ENCODE measurements at places on chromosomes 1 and 21.

- no peak for DNase-seq
Observed at GRCh38 chr1:201471772-201472171, 2.8 kb upstream of the PHLDA3 start.

GRCh38 chr1:40802742-40803113 is 19.1 kb downstream of the KCNQ4 start:
- DNase-seq: no peak

DNA sequence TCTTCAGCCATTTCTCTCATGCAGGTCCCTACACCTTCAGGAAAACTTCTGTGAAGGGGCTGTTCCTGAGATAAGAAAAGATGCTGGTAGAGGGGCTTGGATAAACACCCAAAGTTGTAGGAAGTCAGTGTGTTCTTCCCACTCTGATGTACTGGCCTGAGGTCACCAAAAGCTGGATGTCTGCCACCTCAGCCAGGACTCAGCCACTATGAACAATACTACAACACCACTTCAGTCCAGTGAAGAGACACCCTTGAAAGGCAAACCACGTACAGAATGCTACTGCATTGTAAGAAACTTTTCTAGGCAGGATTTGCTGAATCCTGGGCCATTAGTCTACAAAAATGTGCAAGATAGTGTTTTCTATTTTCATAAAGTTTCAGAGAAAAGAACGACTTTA is 2.4 kb downstream of the PTPN14 start:
- DNase-seq: no peak

- DNase-seq: no peak
Observed at GRCh38 chr1:78651241-78651640, 1.6 kb downstream of the IFI44 start.

DNA sequence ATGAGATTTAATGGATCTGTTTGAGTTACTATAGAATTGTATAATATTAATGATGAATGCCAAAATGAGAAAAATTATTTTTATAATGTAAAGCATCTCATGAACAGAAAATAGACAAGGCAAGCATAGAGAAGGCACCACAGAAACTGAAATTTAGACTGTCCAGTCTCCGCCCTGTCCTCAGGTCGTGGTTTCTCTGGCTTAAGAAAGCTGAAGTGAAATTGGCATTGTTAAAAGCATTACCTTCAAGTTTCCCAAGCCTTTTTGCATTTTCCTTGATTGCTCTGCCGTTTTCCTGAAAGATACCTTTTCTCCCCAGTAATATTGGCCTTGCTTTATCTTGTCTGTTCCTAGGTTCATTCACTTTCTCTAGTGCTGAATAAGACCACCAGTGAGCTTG is 58.0 kb downstream of the VPS13D start:
- no peak for DNase-seq

DNA sequence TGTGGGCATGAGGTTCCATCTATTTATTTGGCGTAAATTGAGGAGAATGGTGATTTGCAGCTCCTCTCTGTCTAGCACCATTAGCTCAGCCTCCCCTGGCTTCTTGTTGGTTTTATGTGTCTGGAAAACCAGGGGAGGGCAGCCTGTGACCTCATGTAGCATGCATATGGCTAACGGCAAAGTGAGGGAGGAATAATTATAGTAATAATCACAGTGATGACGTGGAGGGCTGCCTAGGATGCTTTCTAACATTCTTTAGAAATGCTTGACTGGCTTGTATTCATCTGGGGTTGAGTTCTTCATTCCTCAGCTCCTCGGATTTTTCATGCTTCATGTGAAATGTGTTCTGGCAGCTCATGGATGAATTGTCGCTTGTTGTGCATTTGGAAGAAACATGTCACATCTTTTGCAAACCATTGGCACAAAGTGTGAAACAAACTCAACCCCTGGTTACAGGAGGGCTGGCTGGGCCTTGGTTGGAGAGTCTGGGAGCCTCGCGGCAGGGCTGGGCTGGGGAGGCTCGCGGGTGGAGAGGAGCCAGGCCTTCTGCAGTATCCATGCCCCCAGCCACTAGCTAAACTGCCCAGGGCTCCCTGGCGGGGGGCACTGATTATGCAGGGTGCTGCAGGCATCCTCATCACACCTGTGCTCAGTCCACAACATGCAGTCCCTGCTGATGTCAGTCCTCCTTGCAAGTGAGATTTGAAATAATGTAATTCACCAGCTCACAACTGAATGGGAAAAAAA is 149.6 kb downstream of the DISC1 start:
- no peak for DNase-seq

GRCh38 chr1:36843906-36844610 is 190.3 kb downstream of the GRIK3 start:
- no peak for DNase-seq

DNA sequence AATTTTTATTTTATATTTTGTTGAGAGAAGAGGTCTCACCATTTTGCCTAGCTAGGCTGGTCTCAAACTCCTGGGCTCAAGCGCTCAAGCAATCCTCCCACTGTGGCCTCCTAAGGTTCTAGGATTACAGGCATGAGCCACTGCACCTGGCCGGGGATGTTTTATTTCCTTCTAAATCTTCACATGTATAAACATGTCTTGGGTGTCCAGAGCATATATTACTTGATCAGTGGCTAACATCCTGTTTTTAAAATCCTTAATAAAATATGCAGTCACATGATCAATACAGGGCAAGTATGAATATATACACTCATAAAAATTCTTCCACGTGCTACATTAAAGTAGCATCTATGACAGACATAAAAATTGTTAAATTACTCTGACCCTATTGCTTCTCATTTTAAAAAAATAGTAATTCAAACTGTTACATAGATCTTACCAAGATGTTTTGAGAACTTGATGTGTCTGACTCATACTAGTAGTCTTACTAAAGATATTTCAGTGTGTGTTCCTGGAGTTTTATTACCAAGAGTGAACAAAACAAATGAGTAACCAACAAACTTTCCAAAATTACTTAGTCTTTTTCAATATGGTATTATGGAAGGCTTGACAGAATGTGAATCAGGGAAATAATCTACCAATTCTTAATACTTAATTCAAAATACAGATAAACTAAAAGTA is 222.5 kb downstream of the SLC45A1 start:
- DNase-seq: no peak

DNA sequence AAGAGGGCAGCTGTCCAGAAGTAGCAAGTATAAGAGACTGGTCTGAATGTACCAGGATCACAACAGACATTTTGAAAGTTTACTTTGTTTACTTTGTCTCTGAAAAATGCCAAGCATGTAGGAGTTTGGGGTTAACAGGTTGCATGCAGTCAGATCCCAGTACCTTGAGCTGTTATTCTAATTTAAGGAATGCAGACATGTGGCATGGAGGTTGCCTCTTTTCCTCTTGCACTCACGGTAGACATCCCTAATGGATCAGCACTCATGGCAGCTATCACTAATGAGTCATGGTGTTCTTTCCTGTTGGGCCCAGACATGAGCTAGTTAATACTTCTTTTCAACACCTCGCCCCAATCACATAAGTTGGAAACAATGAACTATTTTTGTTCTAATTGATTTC is 67.3 kb downstream of the GADD45A start:
- no peak for DNase-seq

DNA sequence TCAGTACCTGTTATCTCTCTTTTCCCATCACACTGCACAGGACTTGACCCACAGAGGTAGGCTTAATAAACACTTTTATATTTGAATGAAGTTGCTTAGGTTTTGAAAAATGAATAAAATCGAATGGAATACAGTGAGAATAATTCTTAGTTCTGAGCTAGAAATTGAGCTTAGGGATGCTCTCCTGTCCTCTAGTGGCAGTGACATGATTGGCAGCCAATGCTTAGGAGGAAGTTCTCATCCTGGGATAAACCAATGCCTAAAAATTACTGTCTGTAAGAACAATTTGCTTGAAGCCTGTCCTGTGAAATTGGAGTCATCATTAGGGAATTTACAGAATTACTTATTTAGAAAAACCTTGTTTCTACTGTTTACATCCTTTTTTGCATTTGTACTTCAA is 21.3 kb upstream of the CYP4X1 start:
- no peak for DNase-seq

All from NCI-H1048 (cell line).